ENCODE measurements at places on chromosomes 16 and 17.
A peak's percentile ranks its signal among the peaks of the same experiment; 100 is the strongest.

GRCh38 chr17:43986225-43986981 lies 18.0 kb upstream of the NAGS start:
- no peak for DNase-seq

GRCh38 chr16:11615748-11616447 lies 29.2 kb upstream of the LITAF start:
- peak; percentile 63 for DNase-seq

- no peak for DNase-seq
Observed at GRCh38 chr16:11621539-11621919, 34.8 kb upstream of the LITAF start.

- no peak for DNase-seq
Observed at GRCh38 chr16:88368994-88369393, 13.8 kb upstream of the ZNF469 start.

- DNase-seq, result no peak
Observed at GRCh38 chr16:10206215-10206614, 24.0 kb upstream of the GRIN2A start.

DNA sequence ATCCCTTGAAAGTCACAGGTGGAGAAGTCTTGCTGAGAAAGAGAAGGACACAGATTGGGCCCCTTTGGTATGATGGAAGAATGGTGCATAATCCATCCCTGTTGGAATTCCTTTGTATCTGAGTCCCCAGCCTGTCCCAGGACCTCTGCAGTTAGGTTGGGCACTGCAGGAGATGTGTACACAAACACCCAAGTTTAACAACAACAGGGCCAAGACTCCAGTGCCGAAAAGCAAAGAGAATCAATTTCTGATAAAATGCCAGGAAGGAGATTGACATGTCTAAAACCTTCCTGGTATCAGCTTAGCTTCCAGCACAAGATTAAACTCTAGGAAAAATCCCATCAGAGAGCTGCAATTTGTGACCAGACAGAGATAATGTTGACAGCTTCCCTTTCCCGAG lies 32.9 kb downstream of the KATNIP start:
- DNase-seq, result no peak

DNA sequence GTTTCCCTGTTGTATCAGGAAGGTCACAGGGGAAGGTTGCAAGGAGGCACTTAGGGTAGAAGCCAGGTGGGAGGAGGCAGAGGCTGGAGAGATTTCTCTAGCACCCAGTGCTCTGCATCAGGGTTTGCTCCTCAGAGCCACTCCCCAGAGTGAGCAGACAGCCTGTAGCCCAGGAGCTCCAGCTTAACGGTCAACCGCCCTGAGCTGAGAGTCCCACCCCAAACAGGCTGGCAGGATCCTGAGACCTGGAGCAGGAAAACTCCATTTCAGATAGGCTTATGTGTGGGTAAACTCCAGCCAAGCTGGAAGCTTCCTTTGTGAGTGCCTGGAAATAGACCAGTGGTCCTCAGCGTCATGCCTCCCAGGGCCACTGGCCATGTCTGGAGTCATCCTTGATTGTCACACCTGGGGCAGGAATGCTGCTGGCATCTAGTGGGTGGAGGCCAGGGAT lies 37.9 kb downstream of the MPRIP start:
- DNase-seq, result no peak

DNA sequence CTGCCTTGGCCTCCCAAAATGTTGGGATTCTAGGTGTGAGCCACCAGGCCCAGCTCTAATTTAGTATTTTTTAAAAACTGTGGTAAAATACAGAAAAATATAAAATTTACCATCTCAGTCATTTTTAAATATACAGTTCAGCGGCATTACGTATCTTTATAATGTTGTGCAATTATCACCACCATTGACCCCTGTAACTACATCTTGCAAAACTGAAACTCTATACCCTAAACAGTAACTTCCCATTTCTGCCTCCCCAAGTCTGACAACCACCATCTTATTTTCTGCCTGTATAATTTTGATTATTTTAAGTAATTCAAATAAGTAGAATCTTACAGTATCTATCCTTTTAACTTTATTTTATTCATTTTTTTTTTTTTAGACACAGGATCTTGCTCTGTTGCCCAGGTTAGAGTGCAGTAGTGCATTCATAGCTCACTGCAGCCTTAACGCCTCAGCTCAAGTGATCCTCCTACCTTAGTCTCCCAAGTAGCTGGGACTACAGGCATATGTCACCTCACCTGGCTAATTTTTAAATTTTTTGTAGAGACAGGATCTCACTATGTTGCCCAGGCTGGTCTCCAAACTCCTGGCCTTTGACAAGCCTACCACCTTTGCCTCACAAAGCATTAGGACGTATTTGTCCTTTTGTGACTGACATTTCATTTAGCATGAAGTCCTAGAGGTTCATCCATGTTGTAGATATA lies 10.9 kb upstream of the GGA2 start:
- no peak for DNase-seq

- no peak for DNase-seq
Observed at GRCh38 chr17:38561416-38562214, 44.1 kb downstream of the SRCIN1 start.

- no peak for DNase-seq
Observed at GRCh38 chr16:29684679-29685078, 5.7 kb downstream of the QPRT start.

- DNase-seq, result no peak
Observed at GRCh38 chr17:78233678-78234077, 2.2 kb downstream of the TMEM235 start.

DNA sequence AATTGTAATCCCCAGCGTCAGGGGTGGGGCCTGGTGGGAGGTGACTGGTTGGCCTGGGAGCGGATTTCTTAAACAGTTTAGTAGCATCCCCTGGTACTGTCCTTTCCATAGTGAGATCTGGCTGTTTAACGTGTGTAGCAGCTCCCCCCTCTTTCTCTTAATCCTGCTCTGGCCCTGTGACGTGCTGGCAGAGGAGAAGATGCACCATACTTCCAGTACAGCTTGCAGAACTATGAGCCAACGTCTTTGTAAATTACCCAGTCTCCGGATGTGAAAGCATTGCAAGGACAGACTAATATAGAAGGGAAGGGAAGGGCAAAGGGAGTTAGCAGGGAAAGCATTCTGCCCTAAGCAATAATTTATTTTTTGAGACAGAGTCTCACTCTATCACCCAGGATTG lies 83.9 kb downstream of the RMI2 start:
- DNase-seq, result no peak

- DNase-seq, result no peak
Observed at GRCh38 chr16:85449885-85450245, 163.3 kb upstream of the GSE1 start.

DNA sequence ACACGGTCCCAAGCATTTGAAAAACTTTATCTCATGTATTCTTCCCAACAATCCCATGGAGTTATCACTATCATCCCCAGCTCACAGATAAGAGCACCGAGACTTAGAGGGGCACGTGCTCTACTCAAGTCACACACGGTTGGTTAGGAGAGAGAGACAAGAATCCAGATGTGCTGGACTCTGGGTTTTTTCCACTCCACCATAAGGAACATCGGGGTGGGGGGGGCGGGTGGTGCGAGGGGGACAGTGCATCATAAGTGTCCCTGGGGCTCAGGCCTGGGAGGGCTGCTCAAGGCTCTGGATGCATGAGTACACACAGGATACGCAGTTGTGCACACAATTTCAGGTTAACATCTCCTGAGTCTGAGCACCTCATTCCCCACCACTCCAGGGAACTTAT lies 7.4 kb downstream of the CDC42EP4 start:
- no peak for DNase-seq

DNA sequence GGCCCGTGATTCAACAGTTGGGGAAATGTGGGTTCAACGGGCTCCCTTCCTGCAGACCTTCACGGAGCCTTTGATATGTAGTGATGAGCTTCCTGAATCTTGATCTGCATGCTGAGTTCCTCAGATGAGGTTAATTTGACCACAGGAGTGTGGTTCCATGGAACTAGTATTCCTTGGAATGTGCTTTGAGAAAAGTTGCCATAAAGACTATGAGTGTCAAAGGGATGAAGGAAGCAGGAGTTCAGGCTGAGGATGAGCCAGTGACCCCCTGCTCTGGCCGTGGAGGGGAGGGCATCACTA lies 229.2 kb downstream of the MSI2 start:
- DNase-seq, result no peak

GRCh38 chr17:57608369-57609124 lies 136.6 kb downstream of the CCDC182 start:
- DNase-seq, result no peak

Data from iPS DF 6.9 (cell line).